Aorta (tissue), 5 donors: ENCODE measurements at places on chromosomes 6 and 20. TPM values are rescaled to one million over a fixed set of nuclear protein-coding genes. Genes with fewer than 3 reads are reported as not detected.

- no peaks in the 10 kb centered on the region for H3K36me3 ChIP-seq
- no peak overlapping the region for H3K27ac ChIP-seq
- H3K27me3 ChIP-seq, result no peaks in the 10 kb centered on the region
- H3K4me3 ChIP-seq, result no peak overlapping the region
Observed at GRCh38 chr6:67047996-67048395, 1341.0 kb upstream of the EYS start.

- DNase-seq, result no peak
- H3K27ac ChIP-seq, result no peak overlapping the region
- no peaks in the 10 kb centered on the region for H3K27me3 ChIP-seq
- no peaks in the 10 kb centered on the region for H3K36me3 ChIP-seq
- no peaks in the 10 kb centered on the region for H3K4me1 ChIP-seq
- H3K4me3 ChIP-seq, result no peak overlapping the region
Observed at GRCh38 chr20:16863303-16863702, 115.1 kb downstream of the OTOR start.

- peaks cover 2% of the 10 kb centered on the region for H3K36me3 ChIP-seq
- no peaks in the 10 kb centered on the region for H3K4me1 ChIP-seq
- H3K27me3 ChIP-seq, result no peaks in the 10 kb centered on the region
- no peak overlapping the region for H3K4me3 ChIP-seq
Observed at GRCh38 chr20:13111249-13111911, 102.6 kb downstream of the SPTLC3 start.

The DPPA5 gene
- not detected for total RNA-seq

DNA sequence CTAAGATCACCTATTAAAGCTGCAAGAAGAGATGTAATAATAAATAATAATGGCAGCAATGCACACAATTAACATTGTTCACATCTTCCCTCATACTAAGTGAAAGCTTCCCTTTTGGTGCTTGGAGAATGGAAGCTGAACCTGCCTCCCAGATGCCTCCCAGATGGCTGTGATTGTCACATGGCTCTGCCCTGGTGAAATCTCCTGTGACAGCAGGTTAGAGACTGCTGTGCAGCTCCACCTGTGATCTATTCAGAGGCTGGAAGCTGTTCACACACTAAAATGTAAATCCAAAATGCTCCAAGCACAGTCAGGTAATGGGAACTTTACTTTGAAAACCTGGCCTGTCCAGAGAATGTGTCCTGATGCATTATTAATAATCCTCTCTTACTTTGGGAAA lies 41.7 kb upstream of the RGS17 start:
- no peak overlapping the region for H3K4me3 ChIP-seq
- no peaks in the 10 kb centered on the region for H3K36me3 ChIP-seq
- no peaks in the 10 kb centered on the region for H3K27me3 ChIP-seq
- H3K4me1 ChIP-seq, result no peaks in the 10 kb centered on the region

The RAD21L1 gene
- total RNA-seq, result not detected

DNA sequence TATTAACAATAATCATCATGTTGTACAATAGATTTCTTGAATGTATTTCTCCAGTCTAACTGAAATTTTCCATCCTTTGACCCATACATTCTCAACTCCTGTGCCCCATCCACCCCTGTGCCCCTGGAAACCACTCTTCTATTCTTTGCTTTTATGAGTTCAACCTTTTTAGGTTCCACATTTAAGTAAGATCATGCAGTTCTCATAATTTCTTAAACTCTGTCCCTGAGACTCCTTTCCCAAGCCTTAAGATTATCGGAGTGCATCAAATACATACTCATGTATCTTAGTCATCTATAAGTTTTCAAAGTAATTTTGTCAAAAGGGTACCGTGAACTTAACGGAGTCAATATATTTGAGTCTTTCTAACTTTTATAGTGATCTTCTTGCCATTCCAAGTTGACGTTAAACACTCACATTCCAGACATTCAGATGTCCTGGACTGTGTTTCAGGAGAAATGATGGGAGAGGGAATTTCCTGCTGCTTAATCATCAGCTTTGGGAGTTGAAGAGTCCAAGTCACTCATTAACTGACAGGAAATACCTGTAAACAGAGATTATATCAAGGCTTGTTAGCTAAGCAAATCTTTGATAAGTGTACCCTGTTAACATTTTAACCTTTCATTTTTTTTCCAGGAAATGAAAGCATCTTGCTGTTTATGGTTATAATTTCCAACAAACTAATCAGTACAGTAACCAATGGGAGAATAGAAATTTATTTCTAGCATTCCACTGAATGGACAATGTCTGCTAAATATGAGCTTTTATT lies 73.3 kb downstream of the ADGRG6 start:
- H3K27me3 ChIP-seq, result no peaks in the 10 kb centered on the region
- no peaks in the 10 kb centered on the region for H3K4me1 ChIP-seq
- no peak for DNase-seq
- no peak overlapping the region for H3K4me3 ChIP-seq

DNA sequence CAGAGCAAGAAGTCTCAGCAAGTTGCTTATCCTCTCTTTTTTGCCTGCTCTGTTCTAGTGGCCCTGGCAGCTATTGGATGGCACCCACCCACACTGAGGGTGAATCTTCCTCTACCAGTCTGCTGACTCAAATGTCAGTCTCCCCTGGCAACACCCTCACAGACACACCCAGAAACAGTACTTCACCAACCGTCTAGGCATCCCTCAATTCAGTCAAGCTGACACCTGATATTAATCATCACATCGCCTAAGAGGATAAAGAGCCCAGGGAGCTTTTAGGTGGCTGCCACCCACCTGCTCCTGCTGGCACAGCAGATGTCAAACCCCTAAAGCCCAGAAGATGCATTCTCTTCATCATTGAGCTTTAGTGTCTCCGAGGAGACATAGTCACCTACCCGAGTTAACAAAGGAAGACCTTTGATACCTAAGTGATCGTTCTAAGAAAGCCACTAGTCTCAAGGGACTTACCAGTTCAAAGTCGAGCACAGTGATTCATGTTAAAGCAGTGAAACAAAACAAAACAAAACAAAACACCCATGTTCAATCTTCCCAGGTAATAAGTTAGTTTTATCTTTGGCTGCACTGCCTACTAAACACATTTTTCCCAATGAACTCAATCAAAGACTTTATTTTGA lies 97.7 kb upstream of the KCNQ5 start:
- H3K27ac ChIP-seq, result no peak overlapping the region
- H3K27me3 ChIP-seq, result no peaks in the 10 kb centered on the region
- H3K36me3 ChIP-seq, result no peaks in the 10 kb centered on the region
- no peak for DNase-seq

GRCh38 chr6:53986165-53986720 lies 125.0 kb upstream of the MLIP start:
- no peak overlapping the region for H3K27ac ChIP-seq
- H3K4me1 ChIP-seq, result no peaks in the 10 kb centered on the region
- no peaks in the 10 kb centered on the region for H3K27me3 ChIP-seq
- no peaks in the 10 kb centered on the region for H3K36me3 ChIP-seq
- H3K4me3 ChIP-seq, result no peak overlapping the region
- DNase-seq, result no peak

- H3K4me3 ChIP-seq, result no peak overlapping the region
- H3K27ac ChIP-seq, result no peak overlapping the region
- no peak for DNase-seq
Observed at GRCh38 chr6:11275598-11275997, 43.1 kb upstream of the NEDD9 start.

DNA sequence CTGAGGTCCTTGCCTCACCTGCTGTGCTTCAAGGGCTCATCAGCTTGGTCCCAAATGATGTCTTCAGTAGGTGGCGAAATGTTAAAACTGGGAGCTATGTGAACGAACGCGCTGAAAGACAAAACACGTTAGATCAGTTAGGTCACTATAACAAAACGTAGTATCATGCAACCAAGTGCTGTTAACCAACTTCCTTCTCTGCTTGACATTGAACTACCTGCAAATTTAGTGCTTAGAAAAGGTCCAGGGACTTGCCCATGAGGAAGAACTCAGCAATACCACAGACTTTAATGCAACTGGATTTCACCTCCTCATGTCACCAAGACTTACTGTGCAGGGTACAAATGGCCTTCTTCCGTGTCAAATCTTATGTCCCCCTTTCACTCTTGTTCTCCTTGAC lies 24.8 kb downstream of the BACH2 start:
- no peak for DNase-seq
- no peaks in the 10 kb centered on the region for H3K27me3 ChIP-seq
- H3K27ac ChIP-seq, result no peak overlapping the region
- H3K36me3 ChIP-seq, result no peaks in the 10 kb centered on the region

DNA sequence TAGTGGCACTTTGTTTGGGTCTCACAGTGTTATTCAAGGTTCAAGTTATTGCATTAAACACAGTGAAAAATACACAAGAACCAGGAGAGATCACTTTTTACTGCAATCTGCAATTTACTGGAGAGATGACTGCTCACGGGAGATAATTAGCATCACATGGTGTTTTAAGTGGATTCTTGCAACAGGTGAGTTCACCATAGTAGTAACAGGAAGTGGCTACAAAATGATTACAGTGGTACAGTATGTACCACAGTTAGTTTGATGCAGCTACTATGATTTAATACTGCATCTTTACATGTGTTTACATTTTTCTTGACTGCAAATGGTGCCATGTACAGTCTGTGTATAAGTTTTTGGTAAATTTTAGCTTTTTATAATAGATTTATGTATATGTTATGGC lies 96.5 kb upstream of the SCP2D1 start:
- no peaks in the 10 kb centered on the region for H3K4me1 ChIP-seq
- H3K27ac ChIP-seq, result no peak overlapping the region
- no peak for DNase-seq

DNA sequence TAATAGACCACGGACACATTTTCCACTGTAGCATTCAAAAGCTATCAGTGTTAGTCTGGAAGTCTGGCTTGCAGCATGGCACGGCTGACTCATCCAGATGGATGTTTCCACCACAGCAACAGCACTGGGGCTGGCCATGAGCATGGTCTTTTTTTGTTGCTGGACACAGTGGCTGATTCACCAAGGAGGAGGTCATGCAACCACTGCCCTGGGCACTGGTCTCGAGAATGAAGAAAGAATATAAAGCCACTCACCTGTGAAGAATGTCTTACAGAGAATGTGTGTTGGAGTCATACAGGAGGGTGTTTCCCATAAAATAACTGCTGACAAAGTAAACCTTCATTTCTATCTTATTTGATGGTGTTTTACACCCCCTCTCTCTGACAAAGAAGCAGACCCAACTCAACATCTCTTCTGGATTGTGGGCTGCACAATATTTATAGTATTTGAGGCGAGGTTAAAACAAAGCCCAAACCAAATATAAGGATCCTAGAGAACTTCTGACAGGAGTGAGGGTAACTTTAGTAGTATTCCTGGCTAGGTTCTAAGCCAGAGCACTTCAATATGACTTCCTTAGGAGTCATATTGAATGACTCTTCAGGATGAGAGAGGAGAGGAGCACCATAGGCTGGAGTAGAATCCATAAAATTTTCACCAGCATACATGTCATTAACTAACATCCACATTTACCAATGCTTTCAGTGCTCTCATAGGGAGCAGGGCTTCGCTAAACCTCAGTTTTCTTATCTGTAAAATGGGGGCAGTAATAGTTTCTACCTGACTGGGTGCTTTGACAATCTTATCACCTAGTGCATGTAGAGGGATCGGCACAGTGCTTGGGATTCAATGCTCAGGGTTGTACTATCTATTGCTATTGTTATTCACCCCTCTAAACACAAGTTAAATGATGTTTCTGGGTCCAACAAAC lies 121.4 kb downstream of the KIF13A start:
- peaks cover 6% of the 10 kb centered on the region for H3K4me1 ChIP-seq
- H3K4me3 ChIP-seq, result no peak overlapping the region
- peak; percentile 93 for DNase-seq
- H3K27ac ChIP-seq, result peak overlapping the region; percentile 97
- no peaks in the 10 kb centered on the region for H3K36me3 ChIP-seq

- no peaks in the 10 kb centered on the region for H3K4me1 ChIP-seq
- DNase-seq, result no peak
- H3K4me3 ChIP-seq, result no peak overlapping the region
- no peaks in the 10 kb centered on the region for H3K36me3 ChIP-seq
- H3K27me3 ChIP-seq, result no peaks in the 10 kb centered on the region
- no peak overlapping the region for H3K27ac ChIP-seq
Observed at GRCh38 chr6:3061501-3061941, 6.8 kb upstream of the RIPK1 start.

GRCh38 chr6:2959909-2960719 lies 11.3 kb downstream of the SERPINB6 start:
- H3K27me3 ChIP-seq, result no peaks in the 10 kb centered on the region
- H3K4me3 ChIP-seq, result no peak overlapping the region
- peaks cover 2% of the 10 kb centered on the region for H3K36me3 ChIP-seq
- no peak overlapping the region for H3K27ac ChIP-seq
- DNase-seq, result no peak
- no peaks in the 10 kb centered on the region for H3K4me1 ChIP-seq

The HLA-DRB5 gene
- 91.1 TPM for total RNA-seq

The TMEM63B gene
- 23.5 TPM for total RNA-seq

The BLCAP gene
- 68.7 TPM for total RNA-seq

DNA sequence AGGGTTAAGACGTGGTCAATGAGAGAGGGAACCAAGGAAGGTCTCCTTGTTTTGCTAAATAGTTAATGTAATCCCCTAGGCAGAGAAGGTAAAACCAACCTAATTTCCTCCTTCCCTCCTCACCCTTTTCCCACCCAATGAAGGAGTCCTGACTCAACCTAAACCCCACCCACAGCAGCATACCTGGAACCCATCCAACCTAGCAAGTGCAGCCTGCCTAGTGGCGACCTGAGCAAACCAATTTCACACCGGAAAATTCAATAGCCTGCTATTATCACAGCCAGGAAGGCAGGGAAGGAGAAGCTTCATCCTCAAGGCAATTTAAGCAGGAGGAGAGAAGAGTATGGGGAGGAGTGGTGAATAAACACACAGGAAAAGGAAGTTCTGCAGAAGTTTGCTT lies 46.9 kb downstream of the OSTM1 start:
- H3K4me3 ChIP-seq, result no peak overlapping the region
- H3K4me1 ChIP-seq, result no peaks in the 10 kb centered on the region
- H3K27me3 ChIP-seq, result no peaks in the 10 kb centered on the region
- DNase-seq, result no peak

GRCh38 chr6:106084989-106085691 lies 996 bp upstream of the PRDM1 start:
- no peak for DNase-seq
- H3K36me3 ChIP-seq, result no peaks in the 10 kb centered on the region
- no peaks in the 10 kb centered on the region for H3K4me1 ChIP-seq
- no peak overlapping the region for H3K27ac ChIP-seq
- H3K4me3 ChIP-seq, result no peak overlapping the region

DNA sequence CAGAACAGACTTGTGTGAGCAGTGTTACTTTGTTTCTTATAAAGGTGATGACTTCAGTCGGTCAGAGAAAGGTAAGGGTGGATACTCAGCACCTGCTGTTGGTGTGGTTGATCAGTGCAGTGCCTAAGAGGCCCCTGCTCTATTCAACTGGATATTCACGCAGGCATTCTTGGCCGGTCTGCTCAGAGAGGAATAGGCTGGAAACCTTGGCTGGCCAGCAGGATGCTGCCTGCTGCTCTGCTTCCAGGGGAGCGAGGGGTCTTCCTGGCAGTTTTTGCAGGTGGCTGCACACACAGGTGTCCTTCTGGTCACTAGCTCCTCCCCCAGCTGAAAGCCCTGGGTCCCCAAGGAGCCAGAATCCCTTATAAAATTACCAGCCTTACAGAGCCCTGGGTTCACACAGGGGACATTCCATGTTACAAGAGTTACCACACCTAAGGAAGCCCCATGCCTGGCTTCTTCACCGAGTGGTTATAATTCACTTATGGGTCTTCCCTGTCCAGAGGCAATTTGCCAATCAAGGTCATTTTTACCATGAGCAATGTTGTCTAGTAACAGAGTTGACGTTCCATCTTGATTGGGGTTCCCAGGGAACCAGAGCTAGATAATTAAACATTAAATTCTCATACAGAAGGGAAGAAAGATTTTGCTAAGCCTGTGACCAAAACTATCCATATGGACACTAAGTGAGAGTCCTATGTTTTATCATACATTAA lies 16.4 kb downstream of the SYNJ2 start:
- DNase-seq, result no peak
- H3K36me3 ChIP-seq, result no peaks in the 10 kb centered on the region
- no peaks in the 10 kb centered on the region for H3K4me1 ChIP-seq
- no peaks in the 10 kb centered on the region for H3K27me3 ChIP-seq
- no peak overlapping the region for H3K4me3 ChIP-seq
